KBM-7 (cell line): ENCODE measurements at places on chromosomes 6 and 20.

DNA sequence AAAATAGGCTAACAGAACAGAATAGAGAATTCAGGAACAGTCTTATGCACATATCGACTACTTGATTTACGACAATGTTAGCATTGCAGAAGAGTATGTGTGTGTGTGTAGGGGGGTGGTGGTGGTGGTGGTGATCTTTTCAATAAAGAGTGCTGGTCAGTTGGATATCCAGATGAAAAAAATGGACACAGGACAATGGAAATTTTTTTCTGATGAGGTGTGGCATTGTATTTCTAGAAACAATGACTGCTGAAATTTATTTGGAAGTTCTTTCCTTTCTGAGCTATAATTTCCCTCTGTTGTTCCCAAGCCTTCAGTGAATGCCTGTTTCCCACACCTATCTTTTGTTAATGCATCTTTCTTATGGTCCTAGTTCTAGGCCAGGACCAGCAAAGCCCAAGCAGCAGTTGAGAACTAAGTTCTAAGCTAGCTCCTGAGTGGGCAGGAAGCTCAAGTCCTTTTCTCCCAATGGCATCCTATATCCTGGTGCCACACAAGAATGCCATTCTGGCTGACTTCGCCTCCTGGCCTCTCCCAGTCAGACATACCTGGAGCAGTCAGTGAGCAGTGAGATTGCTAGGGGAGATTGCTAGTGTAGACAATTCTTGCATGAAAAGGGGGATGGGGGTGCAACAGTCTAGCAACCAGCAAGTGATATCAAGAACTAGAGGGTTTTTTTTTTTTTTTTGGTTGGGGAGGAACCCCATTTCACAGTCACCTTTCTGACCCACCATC is 1.2 kb upstream of the TOX2 start:
- DNase-seq = no peak

GRCh38 chr20:20972490-20972889 is 133.7 kb downstream of the LINC00237 start:
- no peak for DNase-seq

DNA sequence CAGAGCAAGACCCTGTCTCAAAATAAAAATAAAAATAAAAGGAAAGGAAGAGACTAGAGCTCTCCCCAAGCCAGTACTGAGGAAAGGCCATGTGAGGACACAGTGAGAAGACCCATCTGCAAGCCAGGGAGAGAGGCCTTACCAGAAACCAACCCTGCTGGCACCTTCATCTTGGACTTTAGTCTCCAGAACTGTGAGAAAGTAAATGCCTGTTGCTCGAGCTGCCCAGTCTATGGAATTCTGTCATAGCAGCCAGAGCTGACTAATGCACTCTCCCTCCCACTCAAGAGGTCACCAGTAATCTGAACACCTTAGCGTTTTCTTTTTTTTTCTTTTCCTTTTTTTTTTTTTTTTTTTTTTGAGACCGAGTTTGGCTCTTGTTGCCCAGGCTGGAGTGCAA is 7.3 kb upstream of the PRPH2 start:
- no peak for DNase-seq

- DNase-seq = no peak
Observed at GRCh38 chr6:161511447-161512095, 237.7 kb upstream of the AGPAT4 start.

DNA sequence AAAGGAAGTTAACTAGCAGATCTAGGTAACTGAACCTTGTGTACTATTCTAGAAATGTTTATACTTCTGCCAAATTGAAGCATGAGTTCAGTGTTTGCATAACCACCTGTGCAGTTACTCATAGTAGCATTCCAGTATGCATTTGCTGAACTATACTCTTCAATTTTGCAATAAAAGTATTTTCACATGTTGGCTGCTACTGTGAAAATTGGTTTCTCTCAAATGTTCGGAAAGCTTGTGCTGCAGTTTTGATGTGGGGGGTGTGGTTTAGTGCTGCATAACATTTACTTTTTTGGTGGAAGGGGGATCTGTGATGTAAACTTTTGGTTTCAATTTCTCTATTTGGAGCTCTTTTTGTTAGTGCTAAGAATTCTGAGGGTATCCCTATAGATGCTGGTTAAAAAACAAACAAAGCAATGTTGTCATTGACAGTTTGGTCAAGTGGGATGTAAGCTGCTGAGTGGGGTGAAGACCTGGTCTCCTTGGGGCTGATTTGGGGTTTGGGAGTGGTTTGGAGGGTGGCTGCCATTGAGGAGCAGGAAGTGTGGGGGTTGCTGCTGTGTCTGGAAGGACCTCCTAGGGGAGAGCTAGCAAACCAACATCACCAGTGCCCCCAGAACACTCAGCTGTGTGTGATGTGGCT is 87.8 kb downstream of the CARMIL1 start:
- DNase-seq = no peak

DNA sequence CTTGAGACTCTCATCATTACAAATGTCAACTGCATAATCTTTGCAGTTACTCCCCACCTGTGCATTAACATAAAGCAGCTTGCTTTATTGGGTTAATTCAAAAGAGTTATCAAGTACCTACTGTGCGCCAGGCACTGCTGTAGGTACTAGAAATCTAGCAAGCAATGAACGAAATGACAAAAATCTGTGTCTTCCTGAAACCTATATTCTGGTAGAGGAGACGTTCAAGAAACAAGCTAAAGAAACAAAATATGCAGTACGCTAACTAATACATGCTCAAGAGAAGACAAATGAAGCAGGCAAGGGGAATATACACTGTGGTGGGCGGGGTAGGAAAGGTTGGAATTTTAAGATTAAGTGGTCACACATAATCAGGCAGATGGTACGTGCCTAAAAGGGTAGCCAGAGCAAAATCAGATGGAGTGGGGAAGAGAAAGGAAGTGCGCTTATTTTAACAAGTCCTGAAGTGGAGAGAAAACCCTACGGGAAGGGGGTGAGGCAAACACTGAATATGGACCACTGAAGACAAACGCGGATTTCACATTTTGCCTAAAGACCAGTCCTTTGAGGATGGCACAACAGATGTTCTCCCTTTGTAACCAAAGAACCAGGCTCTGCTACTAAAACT is 1.2 kb downstream of the ELOVL2 start:
- peak; percentile 57 for DNase-seq

DNA sequence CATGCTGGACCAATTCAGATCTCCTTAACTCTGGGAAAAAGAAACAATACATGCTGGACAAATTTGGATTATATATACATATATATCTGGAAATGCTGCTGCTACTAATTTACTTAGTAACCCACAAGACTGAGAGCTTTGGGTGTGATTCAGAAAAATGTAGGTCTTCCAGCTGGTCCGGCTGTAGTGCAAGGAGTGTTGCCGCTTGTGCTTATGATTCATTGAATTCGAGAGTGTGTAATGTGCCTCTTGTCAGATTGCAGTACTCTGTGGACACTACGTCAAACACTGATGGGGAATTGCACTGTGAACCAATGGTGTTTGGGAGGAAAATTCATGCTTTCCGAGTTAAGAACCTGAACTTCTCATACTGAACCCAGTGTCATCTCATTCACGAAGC is 1155.5 kb downstream of the EPHA7 start:
- no peak for DNase-seq

DNA sequence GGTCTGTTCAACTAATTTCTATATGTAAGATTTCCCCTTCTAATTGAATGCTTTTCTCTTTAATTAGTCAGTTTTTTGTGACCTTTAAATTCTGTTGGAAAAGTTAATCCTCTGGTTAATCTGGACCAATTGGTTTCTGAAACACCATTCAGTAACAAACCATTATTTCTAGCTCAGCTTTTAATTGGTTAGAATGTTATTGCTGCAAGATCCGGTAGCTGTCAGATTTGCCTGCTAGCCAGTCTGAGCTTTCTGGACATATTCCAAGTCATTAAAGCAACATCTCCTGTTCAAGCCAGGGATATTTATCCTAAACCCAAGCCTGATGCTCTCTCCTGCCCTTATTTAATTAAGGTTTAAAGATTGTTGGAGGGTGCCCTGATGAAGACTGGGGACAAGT is 55.1 kb upstream of the FBXL4 start:
- DNase-seq = no peak

DNA sequence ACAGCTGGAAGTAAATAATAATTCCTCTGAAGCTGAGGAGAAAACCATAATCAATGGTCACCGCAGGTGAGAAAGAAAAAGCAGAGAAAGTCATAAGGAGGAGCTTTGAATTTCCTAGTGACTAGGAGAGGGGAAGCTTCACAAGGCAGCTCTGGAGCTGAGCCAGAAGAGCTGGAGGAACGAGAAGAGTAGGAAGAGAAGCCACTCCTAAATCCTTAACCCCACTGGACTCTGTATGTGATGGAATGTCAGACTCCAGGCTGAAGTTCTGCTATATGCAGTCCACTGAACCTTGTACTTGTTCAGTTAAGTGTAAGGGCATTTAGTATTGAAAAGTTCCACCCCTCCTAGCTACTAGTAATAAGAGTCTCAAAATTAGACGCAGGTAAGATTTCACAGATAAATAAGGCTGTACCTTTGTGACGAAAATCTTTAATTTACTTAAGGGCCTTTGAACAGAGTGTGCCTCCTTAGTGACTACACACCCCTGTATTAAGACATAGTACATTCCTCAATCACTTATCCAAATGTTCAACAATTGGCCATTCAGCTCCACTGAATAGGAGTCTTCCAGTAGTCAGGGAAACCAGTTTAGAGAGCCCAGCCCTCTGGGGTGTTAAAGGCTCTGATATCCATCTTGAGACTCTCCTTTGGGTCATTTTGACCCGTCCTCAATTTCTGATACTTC is 71.4 kb upstream of the UFL1 start:
- no peak for DNase-seq

DNA sequence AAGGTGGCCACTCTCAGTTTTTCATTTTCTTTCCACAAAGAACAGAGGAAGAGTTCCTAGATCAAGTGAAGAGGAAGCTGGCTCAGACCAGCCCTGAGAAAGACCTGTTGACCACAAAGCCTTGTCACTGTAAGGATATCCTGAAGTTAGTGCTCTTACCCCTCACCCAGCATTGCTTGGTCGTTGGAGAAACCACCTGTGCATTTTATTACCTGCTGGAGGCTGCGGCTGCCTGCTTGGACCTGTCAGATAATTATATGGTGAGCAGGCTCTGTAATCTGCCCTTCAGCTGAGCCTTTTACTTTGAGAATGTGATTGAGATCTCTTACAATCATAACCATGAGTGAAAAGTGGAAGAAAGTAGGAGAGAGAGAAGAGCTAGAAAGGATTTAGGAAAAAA is 21.9 kb downstream of the TREML1 start:
- no peak for DNase-seq

GRCh38 chr6:137798846-137799245 is 68.2 kb upstream of the TNFAIP3 start:
- no peak for DNase-seq

GRCh38 chr6:110226261-110226660 is 46.0 kb downstream of the CDC40 start:
- DNase-seq = no peak

DNA sequence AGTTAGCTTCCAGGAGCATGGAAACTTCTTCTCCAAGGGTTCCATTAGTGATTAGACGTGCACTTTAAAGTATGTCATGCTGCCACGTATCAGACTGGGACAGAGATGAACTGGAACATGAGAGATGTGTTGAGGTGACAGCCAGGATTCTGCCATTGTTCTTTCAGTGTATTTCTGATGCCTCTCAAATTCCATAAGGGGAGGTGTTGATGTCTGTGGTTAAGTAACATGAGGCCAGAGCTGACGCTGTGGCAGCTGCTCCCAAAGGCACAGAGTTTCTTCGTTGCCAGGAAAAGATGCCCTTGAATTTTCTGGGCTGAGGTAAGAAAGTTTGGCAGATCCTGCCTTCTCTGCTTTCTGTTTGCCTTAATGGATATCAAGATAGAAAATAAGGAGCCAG is 63.5 kb downstream of the TRMT6 start:
- DNase-seq = no peak

DNA sequence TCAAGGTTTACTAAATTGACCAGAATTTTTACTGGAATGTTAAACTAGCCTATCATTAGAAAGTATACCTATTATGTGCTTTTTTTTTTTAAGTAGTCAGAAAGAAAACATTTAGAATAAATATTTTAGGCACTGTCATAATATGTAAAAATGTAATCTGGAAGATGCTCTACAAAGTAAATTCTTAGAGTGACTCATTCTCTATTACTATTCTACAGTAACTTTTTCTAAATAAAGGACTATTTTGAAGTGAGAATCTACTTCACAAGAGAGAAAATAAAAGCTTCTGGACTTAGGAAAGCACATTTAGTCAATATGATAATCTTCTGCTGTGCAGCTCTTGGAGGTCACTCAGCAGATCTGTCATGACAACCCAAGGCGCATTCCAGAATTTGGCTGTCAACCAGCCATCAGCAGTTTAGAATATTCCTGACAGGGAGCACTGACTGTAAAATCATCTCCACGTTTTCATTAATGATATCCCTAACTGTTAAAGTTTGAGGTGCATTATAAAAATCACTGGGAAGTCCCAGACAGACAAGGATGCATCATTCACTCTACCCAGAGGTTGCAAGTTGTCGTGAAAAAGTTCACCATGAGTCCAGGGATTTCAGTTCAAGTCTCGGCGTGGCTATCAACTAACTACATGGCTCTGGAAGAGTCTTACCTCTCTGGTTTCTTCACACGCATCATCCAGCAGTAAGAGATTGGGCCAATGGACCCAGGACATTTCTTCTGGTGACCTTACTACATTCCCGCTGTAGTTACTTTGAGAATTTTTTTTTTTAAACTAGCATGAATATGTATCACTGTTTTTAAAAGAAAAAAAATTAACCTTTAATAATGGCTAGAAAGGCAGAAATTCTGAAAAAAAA is 374.9 kb downstream of the GJA1 start:
- no peak for DNase-seq

- DNase-seq = no peak
Observed at GRCh38 chr20:37841389-37841788, 61.5 kb upstream of the VSTM2L start.

GRCh38 chr6:36917541-36918193 is 31.9 kb downstream of the C6orf89 start:
- DNase-seq = no peak

- DNase-seq = no peak
Observed at GRCh38 chr6:23413327-23414050, 712.5 kb upstream of the NRSN1 start.

DNA sequence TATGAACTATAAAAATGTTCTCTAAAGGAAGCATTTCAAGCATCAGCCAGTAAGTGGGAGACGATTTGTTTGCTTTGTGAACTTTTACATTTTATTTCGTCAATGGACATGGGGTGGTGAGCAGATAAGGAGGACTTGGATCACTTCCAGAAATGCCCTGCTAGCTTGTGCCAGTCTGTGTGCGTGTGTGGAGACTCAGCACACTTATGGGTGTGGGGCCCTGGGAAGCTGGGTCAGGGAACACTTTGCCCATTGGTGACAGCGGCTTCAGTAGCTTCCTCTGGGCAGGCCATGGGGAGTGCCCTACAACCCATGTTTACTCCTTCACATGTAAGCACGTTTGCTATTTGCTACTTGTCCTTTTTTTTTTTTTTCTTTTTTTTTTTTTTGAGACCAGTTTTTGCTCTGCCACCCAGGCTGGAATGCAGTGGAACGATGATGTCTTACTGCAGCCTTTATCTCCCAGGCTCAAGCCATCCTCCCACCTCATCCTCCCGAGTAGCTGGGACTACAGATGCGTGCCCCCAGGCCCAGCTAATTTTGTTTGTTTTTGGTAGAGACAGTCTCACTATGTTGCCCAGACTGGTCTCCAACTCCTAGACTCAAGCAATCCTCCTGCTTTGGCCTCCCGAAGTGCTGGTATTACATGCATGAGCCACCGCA is 24.2 kb downstream of the PRDM1 start:
- no peak for DNase-seq
